Smooth muscle cell of the pulmonary artery (primary cell): ENCODE measurements at places on chromosomes 7 and 10. TPM values are rescaled to one million over a fixed set of nuclear protein-coding genes. Genes with fewer than 3 reads are reported as not detected.

PRLHR gene
- total RNA-seq = not detected in 2 replicates

MXI1 gene
- total RNA-seq = 47.1 and 50.0 TPM in 2 replicates

AOC1 gene
- not detected in 2 replicates for total RNA-seq

INPP5F gene
- 29.8 and 32.0 TPM in 2 replicates for total RNA-seq

ZNF33A gene
- total RNA-seq = 13.2 and 15.2 TPM in 2 replicates

LIPN gene
- not detected in 2 replicates for total RNA-seq

ANKRD1 gene
- 23.2 and 24.2 TPM in 2 replicates for total RNA-seq

ADCYAP1R1 gene
- total RNA-seq = not detected in 2 replicates

NUPR2 gene
- total RNA-seq = not detected in 2 replicates

NPFFR1 gene
- total RNA-seq = not detected in 2 replicates

ARMC10 gene
- total RNA-seq = 42.6 and 44.2 TPM in 2 replicates

LEP gene
- total RNA-seq = 0.17 and 8.9 TPM in 2 replicates

MRC1 gene
- under 0.01 TPM in 1 of 2 replicates, not detected in the other for total RNA-seq

TRIM74 gene
- total RNA-seq = 0.23 TPM in 1 of 2 replicates, not detected in the other

ZNF775 gene
- total RNA-seq = 4.0 and 5.7 TPM in 2 replicates

DIP2C gene
- total RNA-seq = 27.9 and 40.9 TPM in 2 replicates
